Naive B cell (primary cell): ENCODE measurements at places on chromosomes 3 and 15.

- no peak for DNase-seq
These were observed 278.1 kb upstream of the P2RY1 start for GRCh38 chr3:152556731-152557254.

GRCh38 chr15:68333775-68334470 lies 56.4 kb downstream of the FEM1B start:
- DNase-seq = no peak

DNA sequence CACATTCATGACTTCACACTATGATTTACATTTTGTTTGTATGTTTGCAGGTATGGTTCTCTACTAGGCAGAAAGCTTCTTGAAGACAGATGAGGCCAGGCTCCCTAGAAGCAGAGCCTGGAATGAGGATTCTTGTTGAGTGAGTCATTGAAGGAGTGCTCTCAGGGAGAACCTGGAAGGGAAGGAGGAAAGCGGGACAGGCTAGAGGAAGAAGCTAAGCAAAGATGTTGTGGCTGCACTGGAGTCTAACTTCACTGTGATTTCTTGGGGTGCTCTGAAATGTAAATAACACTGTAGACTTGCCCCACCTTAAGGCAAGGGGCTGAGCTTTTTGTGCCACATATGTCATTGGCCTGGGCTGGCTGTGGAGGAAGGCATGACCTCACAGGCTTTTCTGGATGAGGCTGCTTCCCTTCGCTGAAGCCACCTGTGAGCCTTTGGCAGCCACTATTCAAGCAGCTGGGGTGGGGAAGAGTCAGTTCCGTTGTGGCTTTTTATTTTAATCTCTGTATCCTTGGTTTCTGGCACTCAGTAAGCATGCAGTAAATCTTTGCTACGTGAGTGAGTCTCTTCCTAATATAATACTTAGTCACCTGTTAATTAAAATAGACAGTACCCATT lies 307.3 kb downstream of the SV2B start:
- no peak for DNase-seq

DNA sequence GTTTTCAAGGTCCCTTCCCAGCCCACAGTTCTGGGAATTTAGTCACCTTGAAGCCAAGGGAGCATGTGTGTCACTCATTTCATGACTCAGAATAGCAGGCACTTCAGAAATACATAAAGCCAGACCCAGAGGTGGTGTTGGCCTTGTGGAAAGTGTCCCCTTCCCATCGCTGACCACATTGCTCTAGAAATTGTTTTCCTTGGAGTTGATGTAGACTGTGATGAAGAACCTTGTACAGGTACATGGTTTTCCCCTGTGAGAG lies 158.8 kb downstream of the SLCO3A1 start:
- DNase-seq = no peak

- no peak for DNase-seq
These were observed 130.3 kb upstream of the WNT5A start for GRCh38 chr3:55617385-55617784.

DNA sequence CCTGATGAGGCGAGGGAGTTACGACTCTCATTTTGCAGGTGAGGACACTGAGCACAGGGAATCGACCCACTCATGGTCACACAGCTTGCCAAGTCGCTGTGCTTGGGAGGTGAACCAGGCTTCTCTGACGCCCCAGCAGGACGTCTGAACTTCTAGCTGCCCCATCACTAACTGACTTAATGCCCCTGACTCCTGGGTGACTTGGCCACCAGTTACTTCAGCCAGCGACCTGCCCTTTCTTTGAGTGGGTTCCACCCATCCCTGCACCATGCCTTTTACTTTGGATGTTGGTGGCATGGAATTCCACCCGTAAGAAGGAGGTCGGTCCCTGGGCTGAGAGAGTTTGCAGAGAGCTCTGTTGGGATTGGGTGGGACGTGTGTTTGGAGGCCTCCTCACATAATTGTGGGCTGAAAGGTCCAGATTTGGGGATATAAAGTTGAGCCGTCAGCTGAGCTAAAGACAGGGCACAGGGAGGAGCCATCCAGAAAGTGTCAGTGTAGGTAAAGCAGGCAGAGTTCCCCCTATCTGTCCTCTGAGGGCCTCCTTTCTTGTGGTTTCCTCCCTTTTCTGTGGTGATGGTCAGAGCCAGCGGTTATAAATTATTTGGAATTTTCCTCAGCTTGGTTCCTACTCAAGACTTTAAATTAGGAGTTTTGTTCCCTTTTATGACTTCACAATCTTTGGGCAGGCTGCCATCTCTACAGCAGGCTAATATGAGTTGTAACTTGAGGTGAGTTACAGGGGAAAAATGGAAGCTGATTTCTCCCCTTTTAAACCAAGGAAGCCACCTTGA lies 55.0 kb downstream of the FLNB start:
- no peak for DNase-seq

DNA sequence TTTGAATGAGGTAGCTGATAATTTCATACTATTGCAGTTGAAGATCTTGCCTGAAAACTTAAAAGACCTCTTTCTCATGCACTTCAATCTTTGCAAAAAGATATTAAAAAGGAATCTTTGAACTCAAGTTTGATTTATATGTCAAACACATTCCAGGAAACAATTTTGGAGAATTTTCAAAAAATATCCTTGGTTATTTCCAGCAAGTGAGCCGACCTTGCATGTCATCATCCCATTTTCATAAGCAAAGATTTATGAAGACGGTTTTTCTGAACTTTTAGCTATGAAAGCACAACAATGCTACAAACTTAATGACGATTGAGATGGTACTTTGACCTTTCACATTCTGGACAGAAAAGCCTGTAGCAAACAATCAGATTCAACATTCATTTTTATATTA lies 95.6 kb downstream of the RFX7 start:
- DNase-seq = no peak

GRCh38 chr3:153783106-153783505 lies 338.1 kb upstream of the ARHGEF26 start:
- DNase-seq = no peak

- DNase-seq = no peak
These were observed 54.8 kb upstream of the LMCD1 start for GRCh38 chr3:8446845-8447244.

DNA sequence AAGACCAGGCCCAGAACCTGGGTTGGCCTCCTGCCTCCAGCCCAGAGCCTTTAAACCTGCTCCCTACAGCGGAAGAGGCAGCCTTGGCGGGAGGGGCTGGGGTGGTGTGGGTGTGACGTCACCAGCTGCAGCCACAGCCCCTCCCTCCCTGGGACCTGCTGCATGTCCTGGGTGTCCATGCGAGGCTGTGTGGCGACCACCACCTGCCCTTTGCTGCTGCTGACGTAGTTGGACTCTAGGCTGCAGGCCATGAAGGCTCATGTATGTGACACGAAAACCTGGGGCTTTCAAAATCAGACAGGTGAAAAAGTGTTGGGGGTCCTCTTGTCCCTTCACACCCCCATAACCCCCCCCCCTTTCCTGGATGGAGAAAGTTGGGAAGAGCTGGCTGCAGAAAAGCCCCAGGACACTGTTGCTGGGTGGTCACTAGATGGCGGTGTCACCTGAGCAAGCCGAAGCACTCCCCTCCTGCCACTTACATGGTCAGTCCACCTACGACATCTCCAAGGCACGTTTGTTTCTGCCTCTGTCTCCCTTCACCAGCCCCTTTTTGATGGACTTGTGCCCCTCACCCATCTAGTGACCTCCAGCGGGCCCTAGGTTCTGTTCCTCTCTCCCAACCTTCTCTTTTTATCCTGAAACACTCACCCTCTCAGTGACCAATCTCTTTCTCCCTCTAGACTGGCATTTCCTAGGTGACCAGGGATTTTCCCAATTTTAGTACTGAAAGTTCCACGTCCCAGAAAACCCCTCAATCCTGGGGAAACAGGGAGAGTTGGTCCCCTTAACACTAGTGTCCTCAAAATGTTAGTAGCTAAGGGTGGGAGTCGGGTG lies 35.2 kb downstream of the SLC6A20 start:
- DNase-seq = peak; percentile 18

DNA sequence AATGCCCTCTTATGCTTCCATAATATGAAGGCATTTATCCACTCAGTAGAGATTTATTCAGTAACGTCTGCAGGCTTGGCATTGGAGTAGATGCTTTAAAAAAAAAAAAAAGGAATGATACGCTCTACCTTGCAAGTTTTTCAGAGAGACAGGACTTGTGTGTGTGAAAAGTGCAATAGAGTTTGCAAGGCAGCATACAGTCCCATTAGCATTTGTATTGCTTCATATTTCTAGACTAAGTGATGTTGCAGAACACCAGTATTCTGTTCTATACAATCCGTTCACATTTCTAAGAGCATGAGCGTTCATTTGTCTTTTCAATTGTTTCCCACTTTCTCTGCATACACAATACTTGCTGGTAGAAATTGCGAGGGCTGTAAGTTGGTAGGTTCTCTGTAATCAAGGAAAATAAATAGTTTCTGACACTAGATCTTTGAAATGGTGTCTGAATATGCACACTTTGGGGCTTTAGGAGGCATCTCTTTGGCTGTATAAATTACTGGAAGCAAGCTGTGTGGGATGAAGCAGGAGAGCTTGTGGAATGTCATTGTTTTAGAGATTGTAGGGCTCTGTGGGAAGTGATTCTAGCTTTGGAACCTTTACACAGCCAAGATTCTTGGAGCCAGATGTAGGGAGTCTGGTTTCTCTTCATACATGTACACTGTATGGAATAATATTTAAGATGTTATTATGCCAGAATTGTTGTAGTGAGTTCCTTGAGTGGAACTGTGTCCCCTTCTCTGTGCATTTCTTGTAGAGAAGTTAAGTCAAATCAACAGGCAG lies 262.7 kb downstream of the FEZF2 start:
- DNase-seq = no peak

DNA sequence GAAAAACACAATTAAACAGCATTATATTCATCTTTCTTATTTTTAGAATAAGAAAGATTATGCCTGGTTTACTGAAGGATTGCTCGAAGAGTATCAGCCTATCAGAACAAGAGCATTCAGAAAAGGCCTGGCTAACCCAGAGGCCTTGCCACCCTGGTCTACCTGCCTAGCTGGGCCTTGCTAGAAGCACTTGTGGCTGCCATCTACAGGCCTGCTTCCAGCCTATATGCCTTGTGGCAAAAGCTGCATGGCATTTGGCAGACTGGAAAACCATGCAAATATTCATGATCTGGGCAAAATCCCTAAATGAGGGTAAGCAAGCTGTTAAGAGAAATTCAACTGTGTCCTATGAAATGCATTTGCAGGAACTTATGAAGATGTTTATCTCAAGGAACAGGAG lies 9.3 kb upstream of the ATP13A4 start:
- DNase-seq = no peak

DNA sequence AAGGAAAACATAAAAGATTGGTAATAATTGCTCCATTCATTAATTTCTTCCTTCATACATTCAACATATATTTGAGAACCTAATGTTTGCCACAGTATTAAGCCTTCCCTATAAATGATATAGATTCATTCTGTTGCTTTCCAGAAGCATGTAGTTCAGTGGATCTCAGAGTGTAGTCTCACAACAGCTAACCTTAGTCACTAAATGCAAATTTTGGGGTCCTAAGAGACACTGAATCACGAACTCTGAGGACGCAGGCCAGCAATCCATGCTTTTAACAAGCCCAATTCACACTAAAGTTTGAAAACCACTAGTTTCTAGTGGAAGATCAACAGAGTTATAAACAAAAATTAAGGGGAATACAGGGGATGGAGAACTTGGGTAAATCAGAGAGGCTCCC lies 7.2 kb upstream of the AQR start:
- DNase-seq = no peak

DNA sequence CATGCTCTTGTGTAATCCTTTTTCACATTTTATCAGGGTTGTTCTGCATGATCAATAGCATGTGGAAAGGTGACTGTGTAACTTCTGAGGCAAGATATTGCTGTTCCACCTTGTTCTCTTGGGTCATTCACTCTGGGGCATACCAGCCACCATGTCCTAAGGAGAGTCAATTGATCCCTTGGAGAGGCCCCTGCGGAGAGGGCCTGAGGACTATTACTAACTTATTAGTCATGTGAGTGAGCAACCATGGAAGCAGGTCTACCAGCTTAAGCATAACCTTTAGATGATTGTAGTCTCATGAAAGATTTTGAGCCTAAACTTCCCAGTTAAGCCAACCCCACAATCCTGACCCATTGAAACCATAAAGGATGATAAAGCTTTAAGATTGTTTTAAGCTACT lies 22.0 kb upstream of the COL6A5 start:
- no peak for DNase-seq

DNA sequence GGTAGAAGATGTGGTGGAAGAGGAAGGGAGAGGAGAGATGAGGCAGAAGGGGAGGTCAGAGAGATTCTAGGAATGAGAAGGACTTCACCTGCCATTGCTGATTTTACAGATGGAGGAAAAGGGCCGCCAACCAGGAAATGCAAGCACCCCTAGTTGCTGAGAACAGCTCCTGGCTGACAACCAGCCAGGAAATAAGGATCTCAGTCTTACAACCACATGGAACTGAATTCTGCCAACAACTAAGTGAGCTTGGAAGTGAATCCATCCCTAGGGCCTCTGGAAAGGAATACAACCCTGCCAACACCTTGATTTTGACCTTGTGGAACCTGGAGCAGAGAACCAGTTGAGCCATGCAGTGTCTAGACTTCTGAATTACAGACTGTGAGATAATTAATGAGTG lies 86.6 kb downstream of the EDEM1 start:
- no peak for DNase-seq

DNA sequence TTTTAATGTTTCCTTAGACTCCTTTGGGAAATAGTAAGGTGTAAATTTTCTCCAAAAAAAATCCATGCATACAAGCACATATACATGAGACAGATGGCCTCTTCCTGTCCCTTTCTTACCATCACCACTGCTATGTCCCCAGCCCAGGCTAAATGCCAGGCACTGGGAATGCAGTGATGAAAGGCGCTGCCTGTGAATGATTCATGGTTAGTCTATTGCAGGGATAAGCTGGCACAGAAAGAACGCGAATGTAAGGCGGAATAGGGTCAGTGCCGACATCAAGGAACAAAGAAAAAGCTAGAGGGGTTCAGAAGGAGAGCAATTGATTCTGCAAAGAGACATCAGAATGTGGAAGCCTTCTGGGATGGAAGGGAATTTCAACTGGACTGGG lies 36.2 kb upstream of the CFAP161 start:
- no peak for DNase-seq

GRCh38 chr3:194485881-194486539 lies 792 bp downstream of the ATP13A3 start:
- DNase-seq = peak; percentile 64

GRCh38 chr15:101470548-101471239 lies 18.8 kb downstream of the PCSK6 start:
- no peak for DNase-seq

GRCh38 chr15:31379042-31379441 lies 52.4 kb downstream of the KLF13 start:
- DNase-seq = no peak
